ENCODE measurements at places on chromosomes 11 and 22.

DNA sequence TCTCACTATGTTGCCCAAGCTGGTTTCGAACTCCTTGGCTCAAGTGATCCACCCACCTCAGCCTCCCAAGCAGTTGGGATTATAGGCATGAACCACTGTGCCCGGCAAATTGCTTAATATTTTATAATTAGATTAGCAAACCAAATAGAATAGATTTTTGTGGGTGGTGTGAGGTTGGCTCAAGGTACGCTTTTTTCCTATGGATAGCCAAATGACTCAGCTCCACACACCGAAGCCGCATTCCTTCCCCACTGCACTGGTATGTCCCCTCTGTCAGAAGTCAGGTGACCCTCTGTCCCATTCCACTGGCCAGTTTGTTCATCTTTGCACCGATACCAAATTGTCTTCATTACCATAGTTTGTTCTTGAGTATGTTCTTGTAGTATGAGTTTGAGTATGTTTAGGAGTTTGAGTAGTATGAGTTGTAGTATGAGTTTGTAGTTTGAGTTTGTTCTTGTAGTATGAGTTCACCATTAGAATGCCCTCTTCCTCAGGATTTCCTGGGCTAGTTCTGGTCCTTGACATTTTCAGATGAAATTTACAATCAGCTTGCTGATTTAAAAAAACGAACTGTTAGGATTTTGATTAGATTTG is 19.4 kb downstream of the SUSD2 start:
- no peak for DNase-seq

- no peak for DNase-seq
Measured at GRCh38 chr22:30435674-30436126, 10.1 kb downstream of the MTFP1 start.

- no peak for DNase-seq
Measured at GRCh38 chr11:57353852-57354251, 15.7 kb downstream of the P2RX3 start.

GRCh38 chr22:24392218-24392931 is 35.0 kb upstream of the ADORA2A start:
- DNase-seq = no peak

GRCh38 chr22:30919973-30920372 is 48.6 kb downstream of the MORC2 start:
- no peak for DNase-seq

DNA sequence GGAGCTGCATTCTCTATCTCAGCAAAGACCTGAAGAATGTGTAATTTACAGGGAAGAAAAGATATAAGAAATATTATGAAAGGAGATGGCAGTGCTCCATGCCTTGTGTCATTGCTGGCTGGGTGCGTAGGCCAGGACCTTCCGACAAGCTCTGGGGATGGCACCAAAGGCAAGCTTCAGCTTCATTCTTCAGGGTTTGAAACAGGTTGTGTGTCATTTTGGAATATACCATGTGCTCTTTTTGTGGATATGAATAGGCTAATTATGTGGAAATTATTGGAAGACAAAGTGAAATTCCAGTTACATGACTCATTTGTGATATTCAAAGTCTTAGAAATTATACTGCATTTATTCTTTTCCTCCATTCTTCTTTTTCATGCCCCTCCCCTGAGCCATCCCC is 5.7 kb upstream of the KIRREL3 start:
- DNase-seq = no peak

DNA sequence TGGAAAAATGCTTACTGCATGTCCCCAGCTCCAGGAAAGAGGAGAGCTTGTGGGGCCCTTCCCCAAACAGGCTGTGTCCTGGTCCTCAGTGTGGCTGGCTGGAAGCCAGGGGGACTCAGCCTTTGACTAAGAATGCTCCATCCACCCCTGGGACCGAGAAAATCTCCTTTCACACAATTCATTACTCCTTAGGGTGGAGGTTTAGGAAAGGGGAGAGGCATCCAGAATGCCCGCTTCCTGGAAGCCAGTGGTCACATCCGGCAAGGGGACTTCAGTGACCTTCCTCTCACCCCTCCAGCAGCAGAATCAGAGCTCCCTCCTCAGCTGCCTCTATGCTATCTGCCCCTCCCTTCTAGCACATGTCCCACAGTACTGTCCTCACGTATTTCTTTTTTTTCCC is 21.9 kb downstream of the ATG16L2 start:
- DNase-seq = no peak

GRCh38 chr11:6742260-6742659 is 29.5 kb downstream of the OR2AG2 start:
- DNase-seq = no peak

GRCh38 chr11:114121804-114122504 is 62.4 kb downstream of the ZBTB16 start:
- no peak for DNase-seq

GRCh38 chr22:36478966-36479365 is 2.5 kb downstream of the TXN2 start:
- DNase-seq = no peak

DNA sequence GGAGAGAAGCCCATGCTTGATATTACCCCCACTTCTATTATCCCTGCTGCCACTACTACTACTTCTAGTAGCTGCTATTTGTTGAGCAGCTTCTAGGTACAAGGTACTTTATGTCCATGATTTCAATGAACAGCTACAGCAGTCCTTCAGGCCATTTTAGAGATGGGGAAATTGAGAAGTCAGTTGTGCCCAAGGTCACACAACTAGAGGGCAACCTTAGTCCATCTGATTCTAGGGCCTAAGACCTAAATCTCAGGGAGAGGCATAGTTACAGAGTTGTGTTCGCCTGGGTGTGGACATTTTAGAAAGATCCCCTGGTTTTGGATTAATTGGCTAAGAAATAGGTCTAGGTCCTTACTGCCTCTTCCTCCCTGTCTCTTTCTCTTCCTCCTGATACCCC is 52.3 kb downstream of the MICAL2 start:
- DNase-seq = no peak

GRCh38 chr22:25452116-25452700 is 112.3 kb upstream of the GRK3 start:
- no peak for DNase-seq

GRCh38 chr11:48081151-48082010 is 101.0 kb downstream of the PTPRJ start:
- DNase-seq = no peak

DNA sequence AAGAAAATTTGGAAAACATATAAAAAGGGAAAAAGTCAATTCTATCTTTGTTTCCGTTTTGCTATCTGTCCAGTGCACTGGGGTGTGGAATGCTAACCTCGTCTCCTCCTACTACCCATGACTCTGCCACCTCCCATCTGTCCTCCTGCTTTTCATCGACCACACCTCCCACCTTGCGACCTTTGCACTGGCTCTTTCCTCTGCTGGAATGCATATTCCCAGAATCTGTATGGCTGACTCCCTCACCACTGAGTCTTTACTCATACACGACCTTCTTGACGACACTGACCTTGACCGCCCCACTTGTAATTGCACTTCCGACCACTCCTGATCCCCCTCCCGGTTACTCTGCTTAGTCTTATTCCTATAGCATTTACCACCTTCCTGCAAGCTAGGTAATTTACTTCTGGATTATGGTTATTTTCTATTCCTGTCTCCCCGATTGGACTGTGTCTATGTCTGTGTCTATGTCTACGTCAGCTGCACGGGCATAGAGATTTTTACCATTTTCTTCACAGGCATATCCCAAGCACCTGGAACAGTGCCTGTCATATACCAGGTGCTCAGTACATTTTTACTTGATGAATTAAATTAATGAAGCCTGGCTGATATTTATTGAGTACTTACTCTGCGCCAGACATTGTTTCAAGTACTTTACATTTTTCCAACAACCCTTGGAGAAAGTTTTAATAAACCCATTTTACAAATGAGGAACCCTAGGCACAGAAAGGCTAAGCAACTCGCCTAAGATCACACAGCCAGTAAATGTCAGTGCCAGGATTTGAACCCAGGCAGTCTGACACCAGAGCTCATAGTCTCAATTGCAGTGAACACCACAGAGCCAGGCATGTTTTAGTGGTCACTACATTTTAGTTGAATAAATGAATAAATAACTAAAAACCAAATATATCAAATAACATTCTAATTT is 89.3 kb upstream of the SLC22A12 start:
- peak; percentile 96 for DNase-seq

DNA sequence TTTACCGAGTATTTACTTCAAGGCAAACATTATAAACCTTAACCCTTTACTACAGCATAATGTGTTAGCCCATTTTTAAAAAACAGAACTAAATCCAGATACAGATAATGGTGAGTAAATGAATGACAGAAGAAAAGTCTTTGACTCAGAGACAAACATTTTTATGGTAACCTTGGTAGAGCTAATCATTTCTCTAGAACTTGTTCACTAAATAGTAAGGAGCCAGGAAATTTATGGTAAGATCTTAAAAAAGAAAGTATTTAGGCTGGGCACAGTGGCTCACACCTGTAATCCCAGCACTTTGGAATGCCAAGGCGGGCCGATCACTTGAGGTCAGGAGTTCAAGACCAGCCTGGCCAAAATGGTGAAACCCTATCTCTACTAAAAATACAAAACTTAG is 11.5 kb upstream of the FUT4 start:
- DNase-seq = no peak

DNA sequence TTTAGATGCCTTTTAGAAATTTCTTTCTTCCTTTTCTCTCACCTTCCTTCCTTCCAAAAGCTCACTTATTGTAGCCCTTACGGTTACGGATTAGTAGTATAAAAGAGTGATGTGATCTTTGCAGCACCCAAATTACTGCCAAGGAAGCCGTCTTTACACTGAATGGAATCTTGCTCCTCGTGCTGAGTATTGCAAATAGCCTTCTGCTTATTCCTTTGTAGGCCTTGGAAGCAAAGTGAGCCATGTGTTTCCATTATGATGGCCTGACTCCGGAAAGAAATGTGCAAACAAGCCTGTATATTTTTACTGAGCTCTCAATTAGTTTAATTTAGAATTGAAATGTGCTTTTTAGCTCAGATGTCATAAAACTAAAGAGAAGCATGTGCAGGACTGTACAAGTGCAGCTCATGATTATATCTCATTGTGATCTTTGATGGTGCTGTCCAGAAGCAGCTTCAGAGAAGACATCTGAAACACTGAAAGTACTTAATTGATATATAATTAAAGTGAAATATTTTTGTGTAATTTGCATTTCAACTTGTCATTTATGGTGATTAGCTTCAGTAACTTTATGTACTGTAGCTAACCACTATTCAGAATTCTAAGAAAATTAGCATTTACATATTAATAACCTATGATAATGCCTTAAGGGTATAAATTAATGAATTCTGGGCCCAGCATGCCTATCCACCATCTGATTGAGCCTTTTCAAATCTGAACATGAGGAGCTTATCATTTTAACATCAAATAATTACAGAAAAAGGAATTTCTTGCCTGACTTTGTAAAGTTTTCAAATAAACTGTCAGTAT is 129.3 kb downstream of the GRIA4 start:
- no peak for DNase-seq

DNA sequence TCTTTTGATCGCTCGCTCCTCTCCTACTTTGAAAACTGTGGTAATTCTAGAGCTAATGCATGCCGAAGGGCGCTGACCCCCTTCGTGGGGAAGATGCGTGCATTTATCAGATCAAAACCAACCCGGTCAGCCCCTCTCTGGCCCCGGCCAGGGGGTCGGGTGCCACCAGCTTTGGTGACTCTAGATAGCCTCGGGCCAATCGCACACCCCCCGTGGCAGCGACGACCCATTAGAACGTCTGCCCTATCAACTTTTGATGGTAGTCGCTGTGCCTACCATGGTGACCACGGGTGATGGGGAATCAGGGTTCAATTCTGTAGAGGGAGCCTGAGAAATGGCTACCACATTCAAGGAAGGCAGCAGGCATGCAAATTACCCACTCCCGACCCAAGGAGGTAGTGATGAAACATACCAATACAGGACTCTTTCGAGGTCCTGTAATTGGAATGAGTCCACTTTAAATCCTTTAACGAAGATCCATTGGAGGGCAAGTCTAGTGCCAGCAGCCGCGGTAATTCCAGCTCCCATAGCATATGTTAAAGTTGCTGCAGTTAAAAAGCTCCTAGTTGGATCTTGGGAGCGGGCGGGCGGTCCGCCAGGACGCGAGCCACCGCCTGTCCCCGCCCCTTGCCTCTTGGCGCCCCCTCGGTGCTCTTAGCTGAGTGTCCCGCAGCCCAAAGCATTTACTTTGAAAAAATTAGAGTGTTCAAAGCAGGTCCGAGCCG is 3898.2 kb upstream of the OR11H1 start:
- DNase-seq = no peak

GRCh38 chr22:17960695-17961445 is 63.5 kb downstream of the MICAL3 start:
- DNase-seq = no peak

DNA sequence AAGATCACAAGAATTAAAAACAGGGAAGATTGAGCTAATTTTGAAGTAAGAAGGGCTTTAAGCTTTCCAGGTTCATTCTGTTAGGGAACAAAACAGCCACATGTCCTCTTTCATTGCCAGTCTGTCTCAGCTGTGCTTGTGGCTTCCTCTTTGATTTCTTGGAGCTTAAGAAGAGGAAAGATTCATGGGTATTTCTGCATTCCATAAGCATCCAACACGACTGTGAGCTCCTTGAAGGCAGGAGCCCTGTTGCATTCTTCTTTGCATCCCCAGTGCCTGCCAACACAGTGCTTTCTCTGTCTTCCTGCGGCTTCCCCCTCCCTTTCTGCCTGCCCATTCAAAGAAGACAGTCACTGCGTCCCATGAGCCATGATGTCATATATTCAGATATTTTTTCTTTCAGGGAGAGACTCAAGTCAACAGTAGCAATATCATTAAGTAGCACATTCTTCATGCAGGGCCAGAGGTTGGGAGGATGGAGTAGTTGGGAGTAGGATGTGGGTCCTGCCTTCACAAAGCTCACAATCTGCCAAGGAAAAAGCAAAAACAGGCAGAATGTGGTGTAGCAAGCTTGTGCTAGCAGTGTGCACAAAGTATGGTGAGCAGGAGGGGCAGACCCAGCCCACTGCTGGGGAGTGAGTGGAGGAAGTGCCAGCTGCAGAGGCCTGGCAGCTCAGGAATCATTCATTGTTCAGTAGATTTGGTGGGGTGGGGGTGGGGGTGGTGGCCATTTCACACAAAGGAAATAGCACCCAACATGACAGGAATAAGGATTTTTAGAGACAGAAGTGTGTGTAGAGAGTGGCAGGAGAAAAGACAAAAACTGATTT is 162.1 kb upstream of the RASSF10 start:
- peak; percentile 48 for DNase-seq

GRCh38 chr22:46107089-46107664 is 43.1 kb upstream of the PPARA start:
- DNase-seq = no peak

- DNase-seq = peak; percentile 62
Measured at GRCh38 chr11:1130276-1131032, 27.3 kb upstream of the MUC5AC start.

DNA sequence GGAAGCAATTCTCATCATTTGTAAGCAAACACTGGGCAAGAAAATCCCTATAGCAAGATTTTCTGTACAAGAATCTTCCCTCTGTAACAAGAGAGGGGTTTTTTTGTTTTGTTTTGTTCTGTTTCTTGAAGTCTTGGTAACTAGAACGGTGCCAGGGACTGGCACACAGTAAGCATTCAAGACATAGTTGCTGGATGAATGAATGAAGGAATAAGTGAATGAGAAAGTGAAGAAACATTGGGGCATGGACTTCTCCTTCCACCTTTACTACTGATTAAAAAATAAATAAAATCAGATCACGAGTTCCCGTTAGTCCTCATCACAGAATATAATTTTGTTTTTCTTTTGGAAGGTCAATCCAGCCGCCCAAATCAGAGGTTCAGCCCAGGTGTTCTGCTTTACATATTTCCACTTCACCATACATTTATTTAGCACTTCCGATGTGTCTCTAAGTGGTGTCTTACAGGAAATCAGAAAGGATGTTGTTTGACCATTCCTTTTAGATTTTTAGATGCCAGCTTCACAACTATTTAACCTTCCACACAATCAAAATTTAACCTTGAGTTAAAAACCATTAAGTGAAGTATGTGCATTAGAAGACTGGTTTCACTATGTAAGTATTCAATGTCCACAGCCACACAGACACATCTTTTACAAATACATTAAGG is 281.2 kb downstream of the CADM1 start:
- DNase-seq = no peak
